ENCODE measurements at places on chromosomes 2 and 18. TPM values are rescaled to one million over a fixed set of nuclear protein-coding genes. Genes with fewer than 3 reads are reported as not detected.

The UXS1 gene
- 18.5 TPM for total RNA-seq

The IL1R2 gene
- 1.0 TPM for total RNA-seq

The RNMT gene
- 17.2 TPM for total RNA-seq

The TEKT4 gene
- not detected for total RNA-seq

The PLEKHA3 gene
- 6.2 TPM for total RNA-seq

The LBX2 gene
- total RNA-seq = 3.0 TPM

The FNDC4 gene
- 18.3 TPM for total RNA-seq

The RPL31 gene
- 1,159 TPM for total RNA-seq

The PSD4 gene
- total RNA-seq = 6.1 TPM

The DSG2 gene
- total RNA-seq = 0.33 TPM

The MAL gene
- total RNA-seq = not detected

The TMEM169 gene
- total RNA-seq = 0.26 TPM

The COA5 gene
- 33.4 TPM for total RNA-seq

The SCN1A gene
- 0.50 TPM for total RNA-seq

The EVA1A gene
- total RNA-seq = 16.2 TPM

The APOB gene
- total RNA-seq = under 0.01 TPM

All from fibroblast of lung (primary cell).